Activated T-helper 1 cell treated with anti-CD3 and anti-CD28 coated beads, Interleukin-2, amount 50 U/mL, for 16 hours (primary cell): ENCODE measurements at places on chromosomes 1 and 21.

GRCh38 chr1:164311377-164311776, 247.6 kb upstream of the PBX1 start:
- no peak for DNase-seq

- DNase-seq, result peak; percentile 32
Observed at GRCh38 chr1:235326719-235327558, 1.0 kb downstream of the ARID4B start.

- no peak for DNase-seq
Observed at GRCh38 chr21:46374761-46375389, 50.9 kb downstream of the PCNT start.

DNA sequence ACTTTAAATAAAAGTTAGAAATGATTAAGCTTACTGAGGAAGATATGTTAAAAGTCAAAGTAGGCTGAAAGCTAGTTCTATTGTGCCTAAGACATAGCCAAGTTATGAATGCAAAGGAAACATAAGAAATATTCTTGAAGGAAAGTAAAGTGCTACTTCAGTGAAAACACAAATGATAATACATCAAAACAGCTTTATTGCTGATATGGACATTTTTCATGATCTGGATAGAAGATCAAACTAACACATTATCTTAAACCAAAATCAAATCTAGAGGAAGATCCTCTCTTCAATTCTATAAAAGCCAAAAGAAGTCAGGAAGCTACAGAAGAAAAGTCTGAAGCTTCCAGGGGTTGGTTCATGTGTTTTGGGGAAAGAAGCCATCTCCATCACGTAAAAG, 545.9 kb downstream of the COL11A1 start:
- no peak for DNase-seq

GRCh38 chr1:119004781-119005180, 16.6 kb upstream of the TBX15 start:
- DNase-seq, result no peak

- no peak for DNase-seq
Observed at GRCh38 chr1:3413975-3414710, 40.3 kb upstream of the ARHGEF16 start.

DNA sequence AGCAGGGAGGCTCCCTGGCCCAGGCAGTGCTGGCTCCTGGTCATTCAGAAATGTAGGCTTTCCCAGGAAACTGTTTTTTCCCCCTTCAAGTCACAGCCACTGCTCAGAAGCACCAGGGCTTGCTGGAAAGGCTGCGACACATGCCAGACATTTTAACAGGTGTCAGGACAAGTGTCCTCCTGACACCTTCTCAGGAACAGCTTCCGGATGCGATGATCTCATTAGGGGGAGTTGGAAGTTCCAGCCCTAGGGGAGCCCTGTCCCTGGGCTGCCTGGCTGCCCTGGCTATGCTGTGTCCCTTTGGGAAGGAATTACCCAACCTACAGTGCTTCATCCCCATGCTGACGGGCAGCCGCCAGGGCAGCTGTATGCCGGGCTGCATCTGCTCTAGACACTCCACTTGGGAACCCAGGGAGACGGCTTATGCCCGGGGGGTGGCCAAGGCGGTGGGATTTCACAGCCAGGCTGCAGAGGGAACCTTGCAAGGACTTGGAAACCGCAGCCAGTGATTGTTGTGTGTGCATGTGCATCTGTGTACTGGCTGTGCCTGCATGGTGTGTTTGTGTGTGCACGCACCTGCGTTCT, 41.8 kb downstream of the AJAP1 start:
- no peak for DNase-seq

DNA sequence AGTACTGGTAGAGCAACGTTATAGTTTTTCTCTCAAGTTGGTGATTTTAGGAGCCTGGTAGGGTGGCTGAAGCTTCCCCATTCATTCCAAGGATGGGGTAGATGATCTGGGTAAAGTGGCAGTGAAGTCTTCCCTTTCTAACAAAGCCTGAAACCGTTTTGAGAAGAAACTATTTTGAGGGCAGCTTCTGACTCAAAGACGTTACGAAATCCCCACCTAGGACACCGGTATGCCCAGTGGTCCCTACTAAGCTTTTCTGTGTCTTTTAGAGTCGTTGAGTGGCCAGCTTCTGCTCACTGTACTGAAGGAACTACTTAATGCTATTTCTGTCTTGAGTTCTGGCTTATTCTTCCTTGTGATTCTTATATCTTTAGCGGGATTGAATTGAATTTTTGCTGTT, 1.4 kb downstream of the WDTC1 start:
- no peak for DNase-seq
